ENCODE measurements at places on chromosomes 5 and 9. TPM values are rescaled to one million over a fixed set of nuclear protein-coding genes. Genes with fewer than 3 reads are reported as not detected.

The LHX3 gene
- total RNA-seq = 0.11 TPM

GRCh38 chr5:68070591-68071281 is 144.8 kb upstream of the PIK3R1 start:
- H3K4me3 ChIP-seq = no peak overlapping the region
- no peak overlapping the region for H3K27ac ChIP-seq

The NIM1K gene
- 0.44 TPM for total RNA-seq

DNA sequence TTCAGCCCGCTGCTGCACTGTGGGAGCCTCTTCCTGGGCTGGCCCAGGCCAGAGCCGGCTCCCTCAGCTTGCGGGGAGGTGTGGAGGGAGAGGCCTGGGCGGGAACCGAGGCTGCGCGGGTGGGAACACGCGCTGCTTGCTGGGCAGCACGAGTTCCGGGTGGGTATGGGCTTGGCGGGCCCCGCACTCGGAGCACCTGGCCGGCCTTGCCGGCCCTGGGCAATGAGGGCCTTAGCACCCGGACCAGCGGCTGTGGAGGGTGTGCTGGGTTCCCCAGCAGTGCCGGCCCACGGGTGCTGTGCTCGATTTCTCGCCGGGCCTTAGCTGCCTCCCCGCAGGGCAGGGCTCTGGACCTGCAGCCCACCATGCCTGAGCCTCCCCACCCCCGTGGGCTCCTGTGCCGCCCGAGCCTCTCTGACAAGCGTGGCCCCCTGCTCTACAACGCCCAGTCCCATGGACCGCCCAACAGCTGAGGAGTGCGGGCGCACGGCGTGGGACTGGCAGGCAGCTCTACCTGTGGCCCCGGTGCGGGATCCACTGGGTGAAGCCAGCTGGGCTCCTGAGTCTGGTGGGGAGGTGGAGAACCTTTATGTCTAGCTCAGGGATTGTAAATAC is 1366.4 kb upstream of the NUDT12 start:
- no peak overlapping the region for H3K4me3 ChIP-seq
- H3K27me3 ChIP-seq = no peaks in the 10 kb centered on the region
- no peaks in the 10 kb centered on the region for H3K36me3 ChIP-seq
- H3K4me1 ChIP-seq = no peaks in the 10 kb centered on the region
- no peak for DNase-seq
- H3K27ac ChIP-seq = no peak overlapping the region

DNA sequence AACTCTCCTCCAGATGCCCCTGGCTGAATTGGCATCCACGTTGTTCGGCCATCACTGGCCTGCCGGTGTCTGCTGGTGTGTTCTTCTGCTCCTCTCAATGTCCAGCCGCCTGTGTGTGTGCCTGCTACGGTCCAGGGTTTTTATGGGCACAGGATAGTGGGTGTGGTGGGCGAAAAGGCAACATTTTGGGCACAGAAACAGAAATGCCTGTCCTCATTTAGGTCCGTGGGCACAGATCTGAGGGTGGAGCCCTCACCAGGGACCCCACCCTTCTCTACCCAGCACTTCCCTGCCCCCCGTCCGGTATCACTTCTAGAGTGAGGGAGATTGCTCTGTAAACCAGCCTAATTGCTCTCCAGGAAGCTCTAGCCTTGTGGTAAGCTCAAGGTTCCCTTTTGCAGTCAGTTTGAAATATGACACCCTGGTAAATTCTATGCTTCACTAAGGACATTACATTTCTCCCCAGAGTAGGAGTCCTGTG is 410.1 kb downstream of the MAT2B start:
- DNase-seq = no peak
- no peak overlapping the region for H3K27ac ChIP-seq
- H3K4me3 ChIP-seq = no peak overlapping the region
- no peaks in the 10 kb centered on the region for H3K27me3 ChIP-seq
- no peaks in the 10 kb centered on the region for H3K4me1 ChIP-seq

The DROSHA gene
- total RNA-seq = 38.1 TPM

DNA sequence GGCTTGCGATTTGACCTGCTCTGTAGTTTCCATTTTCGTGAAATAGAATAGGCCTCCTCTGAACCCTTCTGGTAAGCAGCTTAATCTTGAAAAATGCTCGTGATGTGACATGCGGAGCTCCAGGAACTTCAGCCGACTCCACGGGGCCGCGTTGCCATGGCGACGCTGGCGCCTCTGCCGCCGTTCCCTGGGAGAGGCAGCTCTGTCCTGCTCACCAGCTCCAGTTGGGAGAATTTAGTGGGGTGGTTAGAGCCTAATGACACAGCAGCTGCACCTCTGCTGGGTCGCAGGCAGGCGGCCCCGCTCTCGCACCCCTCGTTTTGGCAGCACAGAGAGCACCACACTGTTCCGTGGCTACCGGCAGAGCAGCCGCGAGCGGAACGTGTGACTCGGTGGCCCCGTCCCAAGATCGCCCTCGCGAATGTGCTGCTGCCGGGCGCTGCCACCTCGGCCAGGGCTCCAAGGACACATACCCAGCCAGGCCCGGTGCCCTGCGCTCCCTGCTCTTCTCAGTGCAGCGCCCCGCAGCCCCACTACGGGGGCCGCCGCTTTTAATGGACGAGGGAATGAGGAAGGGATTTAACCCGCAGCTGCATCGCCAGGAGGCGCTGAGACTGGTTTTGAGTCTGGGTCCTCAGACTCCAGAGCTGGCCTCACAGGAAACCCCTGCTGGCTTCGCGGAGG is 131.2 kb upstream of the LMX1B start:
- peaks cover 3% of the 10 kb centered on the region for H3K36me3 ChIP-seq
- peaks cover 16% of the 10 kb centered on the region for H3K4me1 ChIP-seq
- H3K27ac ChIP-seq = no peak overlapping the region
- H3K4me3 ChIP-seq = no peak overlapping the region

The OR13C5 gene
- total RNA-seq = not detected

The SPATA31D4 gene
- total RNA-seq = not detected

DNA sequence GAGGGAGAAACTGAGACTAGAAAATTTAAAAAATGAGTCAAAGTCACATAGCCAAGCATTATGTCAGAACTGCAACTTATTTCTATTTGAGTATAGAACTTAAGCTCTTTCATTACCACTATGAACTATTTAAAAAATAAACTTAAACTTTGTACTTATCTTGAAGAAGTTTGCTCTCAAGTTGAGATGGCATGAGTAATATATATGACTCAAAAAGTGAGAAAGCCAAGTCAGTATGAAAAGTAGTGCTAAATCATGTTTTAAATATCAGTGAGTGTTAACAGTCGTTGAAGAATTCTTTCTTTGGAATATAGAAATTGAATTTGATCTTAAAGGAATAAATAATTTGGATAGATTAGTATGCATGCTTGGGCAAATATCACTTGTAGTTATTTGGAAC is 36.3 kb upstream of the CDH10 start:
- no peaks in the 10 kb centered on the region for H3K4me1 ChIP-seq
- no peaks in the 10 kb centered on the region for H3K27me3 ChIP-seq
- H3K27ac ChIP-seq = no peak overlapping the region
- H3K36me3 ChIP-seq = no peaks in the 10 kb centered on the region
- H3K4me3 ChIP-seq = no peak overlapping the region

DNA sequence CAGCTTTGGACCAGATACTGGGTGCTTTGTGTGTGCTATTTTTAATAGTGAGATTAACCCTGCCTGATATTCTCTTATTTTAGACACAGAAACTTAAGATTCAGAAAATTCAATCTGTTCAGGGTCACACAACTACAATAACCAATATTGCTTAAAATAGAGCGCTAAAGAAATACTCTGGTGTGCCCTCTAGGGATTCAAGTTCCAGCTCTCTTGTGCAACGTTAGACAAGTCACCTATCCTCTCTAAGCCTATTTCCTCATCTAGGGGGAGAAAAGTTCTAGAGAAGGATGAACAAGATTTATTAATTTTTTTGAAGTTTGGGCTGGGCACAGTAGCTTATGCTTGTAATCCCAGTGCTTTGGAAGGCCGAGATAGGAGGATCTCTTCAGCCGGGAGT is 2.1 kb upstream of the SCAI start:
- no peaks in the 10 kb centered on the region for H3K27me3 ChIP-seq
- DNase-seq = no peak
- H3K27ac ChIP-seq = no peak overlapping the region
- H3K36me3 ChIP-seq = peaks cover 11% of the 10 kb centered on the region
- H3K4me1 ChIP-seq = peaks cover 15% of the 10 kb centered on the region

GRCh38 chr5:32501071-32502002 is 56.8 kb upstream of the ZFR start:
- no peaks in the 10 kb centered on the region for H3K27me3 ChIP-seq
- H3K4me3 ChIP-seq = no peak overlapping the region
- peaks cover 12% of the 10 kb centered on the region for H3K4me1 ChIP-seq
- no peak for DNase-seq
- no peak overlapping the region for H3K27ac ChIP-seq
- H3K36me3 ChIP-seq = no peaks in the 10 kb centered on the region

All from CD4-positive, alpha-beta T cell (primary cell).